NCI-H1048 (cell line): ENCODE measurements at places on chromosomes 7 and 10.

GRCh38 chr7:120168066-120168465 lies 104.9 kb upstream of the KCND2 start:
- no peak for DNase-seq

DNA sequence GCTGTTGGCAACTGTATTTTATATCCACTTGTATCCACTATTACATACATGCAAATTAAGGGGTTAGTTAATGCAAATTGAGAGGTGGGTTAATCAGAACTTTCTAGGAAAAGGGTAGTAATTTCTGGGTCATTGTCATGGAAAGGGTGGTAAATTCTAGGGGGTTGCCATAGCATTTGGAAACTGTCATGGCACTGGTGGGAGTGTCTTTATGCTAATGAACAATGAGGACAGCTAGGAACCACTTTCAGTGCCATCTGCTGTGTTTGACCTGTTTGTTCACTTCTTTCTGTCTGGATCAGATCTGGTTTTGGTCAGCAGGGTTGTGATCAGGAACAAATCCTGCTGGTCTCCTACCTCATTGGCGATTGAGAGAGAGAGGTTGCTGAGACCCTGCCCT lies 283.3 kb upstream of the PRKCQ start:
- DNase-seq: no peak

DNA sequence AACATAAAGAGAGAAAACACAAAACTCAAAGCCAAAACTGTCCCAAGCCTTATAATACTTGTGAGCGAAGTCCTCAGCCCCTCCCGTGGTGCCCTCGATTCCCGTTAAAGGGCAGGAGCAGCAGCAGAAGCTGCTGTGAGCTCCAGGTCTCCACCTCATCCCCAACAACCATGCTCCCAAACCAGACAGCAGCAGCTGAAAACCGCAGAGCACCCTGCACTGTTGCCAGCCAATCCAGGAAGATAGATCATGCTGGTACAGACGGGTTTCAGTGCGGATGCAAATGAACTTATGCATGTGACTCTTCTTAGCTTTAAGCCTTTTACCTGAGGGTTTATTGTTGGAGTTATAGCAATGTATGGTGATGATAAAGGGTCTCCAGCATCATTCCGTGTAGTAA lies 97.9 kb downstream of the DNAJB6 start:
- DNase-seq: no peak

- no peak for DNase-seq
Observed at GRCh38 chr10:101770331-101771215, 5.3 kb downstream of the FGF8 start.

- no peak for DNase-seq
Observed at GRCh38 chr7:87032604-87033339, 26.7 kb downstream of the ELAPOR2 start.

DNA sequence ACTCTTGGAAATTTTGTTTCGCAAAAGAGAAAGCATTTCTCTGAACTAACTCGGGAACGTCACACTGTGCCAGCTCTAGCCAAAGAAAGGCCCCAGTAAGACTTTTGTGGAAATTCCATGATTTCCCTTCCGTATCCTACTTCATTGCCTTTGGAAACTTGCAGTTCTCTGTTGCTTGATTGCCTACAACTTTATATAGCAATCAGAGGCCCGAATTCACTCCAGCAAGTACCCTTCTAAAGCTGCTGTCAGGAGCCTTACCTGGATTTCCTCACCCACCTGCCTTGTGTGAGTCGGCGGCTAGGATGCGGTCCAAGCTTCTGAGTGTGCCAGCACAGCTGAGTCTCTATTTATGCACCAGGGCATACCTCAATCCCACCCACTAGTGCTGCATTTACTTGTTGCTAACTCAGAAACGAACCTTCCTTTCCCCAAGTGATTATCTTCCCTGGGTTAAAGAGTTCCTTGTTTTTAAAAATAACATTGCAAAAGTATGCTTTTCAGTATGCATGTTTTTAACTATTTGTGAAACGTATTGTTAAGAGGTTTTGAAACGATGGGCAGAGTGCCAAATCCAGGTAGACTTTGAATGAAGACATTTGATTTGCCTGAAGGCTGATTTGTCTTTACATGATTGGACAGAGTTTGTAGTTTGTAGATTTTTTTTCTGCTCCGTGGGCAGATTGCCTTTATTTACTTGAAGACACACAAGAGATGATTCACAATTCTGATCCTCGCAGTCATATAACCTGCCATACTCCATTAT lies at the start of gene AGR2:
Gene AGR2, minus strand, starts transcription at position 326 of the 766 bp plus-strand sequence. CDS start 3,203 bp downstream, outside the sequence.
- no peak for DNase-seq

- DNase-seq: no peak
Observed at GRCh38 chr7:823649-824048, 8.6 kb upstream of the SUN1 start.

DNA sequence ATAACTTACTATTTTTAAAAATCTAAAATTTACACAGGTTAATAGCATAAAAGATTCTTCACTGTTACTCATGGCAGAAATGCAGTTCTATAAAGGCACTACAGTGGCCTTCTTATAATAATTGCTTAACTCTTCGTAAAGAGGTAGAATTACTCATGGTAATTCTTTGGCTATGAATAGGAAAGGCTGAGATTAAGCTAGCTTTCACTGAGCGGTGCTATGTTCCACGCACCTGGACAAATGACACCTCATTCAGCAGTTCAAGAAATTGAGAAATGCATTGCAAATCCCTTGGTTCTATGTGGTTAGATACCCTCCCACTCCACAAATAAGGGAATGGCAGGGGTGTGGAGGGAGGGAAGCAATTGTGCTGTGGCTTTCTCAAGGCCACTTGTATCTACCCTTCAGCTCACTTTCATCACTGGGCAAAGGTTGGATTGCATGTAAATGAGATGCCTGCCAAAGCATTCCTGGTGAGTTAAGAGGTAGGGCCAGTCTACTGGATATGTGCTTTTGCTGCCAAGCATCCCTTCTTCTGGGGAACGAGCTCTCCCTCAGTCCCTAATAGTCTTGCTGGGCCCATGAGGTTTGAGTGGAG lies 210.9 kb downstream of the TEX36 start:
- no peak for DNase-seq

DNA sequence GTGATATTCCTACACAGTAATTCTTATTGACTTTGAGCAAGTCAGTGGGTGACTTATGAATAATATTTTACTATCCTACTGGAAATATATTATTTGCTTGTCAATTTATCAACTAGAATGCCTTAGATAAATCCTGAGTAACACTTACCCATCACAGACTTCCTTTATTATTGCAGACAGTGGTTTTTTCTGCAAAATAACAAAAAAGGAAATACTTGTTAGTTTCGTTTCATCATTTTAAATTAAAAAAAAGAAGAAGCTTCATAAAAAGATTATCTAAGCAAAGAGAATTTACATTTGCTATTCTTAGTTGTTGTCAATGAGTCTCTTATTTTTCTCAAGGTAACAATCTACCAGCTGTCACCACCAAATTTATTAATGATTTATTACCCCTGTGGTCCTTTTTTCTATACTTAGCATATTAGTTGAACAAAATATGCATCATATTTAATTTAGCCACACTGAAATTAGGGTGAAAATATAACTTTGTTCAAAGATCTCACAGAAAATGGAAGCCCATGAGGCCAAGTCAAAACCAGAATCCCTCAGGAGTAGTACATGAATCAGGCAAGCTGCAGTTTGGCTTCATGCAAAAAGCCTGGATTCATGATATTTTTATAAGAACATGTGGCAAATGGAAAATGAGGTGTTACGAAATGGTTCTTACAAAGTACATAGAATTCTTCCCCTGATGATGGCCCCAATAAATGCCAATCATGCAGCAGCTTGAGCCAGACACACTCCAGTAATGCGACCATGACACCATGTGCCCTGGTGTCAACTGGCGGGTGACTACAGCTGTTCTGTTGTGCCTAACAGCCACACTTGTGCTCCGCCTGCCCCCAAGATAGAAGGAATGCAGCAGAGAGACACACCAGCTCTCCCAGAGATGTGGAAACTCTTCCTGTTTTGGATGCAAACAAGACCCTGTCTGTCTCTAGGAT lies 132.6 kb downstream of the ELMO1 start:
- no peak for DNase-seq
